ENCODE measurements at places on chromosomes 3 and 15.

DNA sequence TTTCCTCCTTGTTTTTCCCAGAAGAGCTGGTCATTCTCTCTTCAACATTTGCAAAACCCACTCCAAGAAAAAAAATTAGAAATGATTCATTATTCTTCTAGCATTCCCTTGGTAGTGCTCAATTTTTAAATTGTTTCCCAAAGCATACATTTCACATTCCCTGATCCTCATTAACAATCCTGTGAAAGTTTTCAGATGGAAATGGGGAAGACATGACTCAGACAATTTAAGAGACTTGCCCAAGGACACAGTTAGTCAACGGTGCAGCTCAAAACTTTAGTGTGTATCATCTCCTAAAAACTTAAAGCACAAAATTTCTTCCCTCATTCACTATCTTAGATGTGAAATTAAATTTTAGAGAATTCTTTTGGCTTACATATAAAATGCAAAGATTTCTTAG, 17.1 kb upstream of the ABI3BP start:
- no peak for DNase-seq

- DNase-seq: no peak
Observed at GRCh38 chr15:88057836-88058235, 198.7 kb downstream of the NTRK3 start.

- DNase-seq: no peak
Observed at GRCh38 chr3:191353022-191353777, 22.9 kb upstream of the UTS2B start.

GRCh38 chr15:80844011-80844732, 65.0 kb downstream of the CEMIP start:
- no peak for DNase-seq

DNA sequence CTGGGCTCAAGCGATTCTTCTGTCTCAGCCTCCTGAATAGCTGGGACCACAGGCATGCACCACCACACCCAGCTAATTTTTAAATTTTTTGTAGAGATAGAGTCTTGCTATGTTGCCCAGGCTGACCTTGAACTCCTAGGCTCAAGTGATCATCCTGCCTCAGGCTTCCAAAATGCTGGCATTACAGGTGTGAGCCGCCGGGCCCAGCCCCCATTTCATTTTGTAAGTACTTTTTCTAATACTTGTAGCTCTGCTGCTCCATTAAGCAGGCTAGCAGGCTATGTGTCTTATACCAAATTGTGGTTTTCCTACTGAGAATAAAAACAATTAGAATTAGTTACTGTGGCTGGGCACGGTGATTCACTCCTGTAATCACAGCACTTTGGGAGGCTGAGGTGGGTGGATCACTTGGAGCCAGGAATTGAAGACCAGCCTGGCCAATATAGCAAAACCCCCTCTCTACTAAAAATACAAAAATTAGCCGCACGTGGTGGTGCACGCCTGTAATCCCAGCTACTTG, 22.4 kb downstream of the NIPA1 start:
- DNase-seq: no peak

DNA sequence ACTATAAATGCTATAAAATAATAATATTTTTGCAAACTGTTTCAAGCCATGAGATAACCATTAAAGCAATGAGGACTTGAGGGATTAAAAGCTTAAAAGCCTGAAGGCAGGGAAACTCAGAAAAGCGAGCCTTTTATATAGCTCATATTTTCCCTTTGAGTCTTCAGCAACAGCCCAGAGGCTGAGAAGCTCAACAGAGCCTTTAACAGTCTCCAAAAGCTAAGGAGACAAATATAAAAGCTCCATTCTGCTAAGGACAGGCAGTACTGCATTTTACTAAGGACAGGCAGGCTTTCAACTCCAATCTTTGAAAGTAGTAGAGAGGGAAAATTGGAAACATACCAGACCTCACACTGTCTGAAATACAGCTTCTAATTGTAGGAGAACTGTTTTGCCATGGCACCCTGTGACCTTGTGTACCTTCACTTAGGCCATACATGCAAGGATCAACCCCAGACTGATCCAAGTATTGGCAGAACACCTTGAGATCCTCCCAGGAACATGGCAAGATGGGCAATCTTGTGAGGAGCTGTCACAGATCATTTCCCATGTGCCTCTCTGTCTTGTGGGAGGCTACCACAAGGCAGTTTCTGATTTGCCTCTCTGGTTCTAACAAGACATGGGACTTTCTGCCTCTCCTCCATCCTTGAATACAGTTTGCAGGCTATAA, 53.1 kb upstream of the ARNT2 start:
- no peak for DNase-seq

DNA sequence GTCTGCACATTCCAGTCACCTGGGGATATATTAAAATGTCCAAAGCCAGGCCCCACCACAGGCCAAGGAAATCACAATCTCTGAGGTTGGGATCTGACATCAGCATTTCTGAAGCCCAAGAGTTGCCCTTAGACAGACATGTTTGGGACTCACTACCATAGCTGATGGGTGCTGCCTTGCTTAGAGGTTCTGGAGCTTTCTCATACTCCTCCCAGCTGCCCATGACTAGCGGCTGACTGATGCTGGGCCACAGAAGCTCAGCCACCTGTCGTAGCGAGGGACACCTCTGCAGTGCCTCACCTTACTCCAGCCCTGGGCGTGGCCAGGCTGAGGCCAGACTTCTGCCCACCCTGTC, 58.8 kb upstream of the XCR1 start:
- no peak for DNase-seq

- no peak for DNase-seq
Observed at GRCh38 chr15:45801543-45801942, 166.7 kb downstream of the SQOR start.

GRCh38 chr15:65189102-65189740, 4.1 kb upstream of the CLPX start:
- DNase-seq: peak; percentile 81

DNA sequence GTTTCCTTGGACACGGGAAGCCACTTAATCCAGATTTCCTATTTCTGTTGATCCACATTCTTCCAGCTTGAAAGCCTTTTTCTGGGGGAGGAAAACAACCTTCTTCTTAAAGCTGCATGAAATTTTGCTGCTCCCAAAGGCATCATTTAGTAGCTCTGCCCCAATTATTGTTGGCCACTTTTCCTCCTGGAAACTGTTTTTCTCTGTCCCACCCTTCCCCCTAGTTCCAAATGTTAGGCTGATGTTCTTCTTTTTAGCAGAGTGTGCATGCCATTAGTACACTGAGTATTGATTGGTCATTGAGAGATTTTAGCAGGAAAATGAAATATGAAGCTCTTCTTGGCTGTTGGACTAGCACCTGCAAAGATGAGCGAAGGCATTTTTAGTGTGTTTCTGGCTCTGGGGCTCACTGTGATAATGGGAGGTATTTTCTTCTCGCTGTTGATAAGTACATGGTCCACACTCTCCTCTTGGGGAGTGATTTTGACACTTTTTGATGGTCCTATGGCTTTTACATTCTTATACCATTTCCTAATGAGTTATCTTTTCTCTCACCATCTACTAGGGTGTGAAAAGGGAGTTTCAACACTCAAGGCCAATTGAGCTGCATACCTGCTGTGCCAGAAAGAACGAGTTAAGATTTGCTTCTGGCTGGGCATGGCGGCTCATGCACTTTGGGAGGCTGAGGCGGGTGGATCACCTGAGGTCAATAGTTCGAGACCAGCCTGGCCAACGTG, 200.5 kb downstream of the PTPRG start:
- DNase-seq: no peak

- peak; percentile 61 for DNase-seq
Observed at GRCh38 chr15:85733416-85733815, 61.3 kb downstream of the KLHL25 start.

DNA sequence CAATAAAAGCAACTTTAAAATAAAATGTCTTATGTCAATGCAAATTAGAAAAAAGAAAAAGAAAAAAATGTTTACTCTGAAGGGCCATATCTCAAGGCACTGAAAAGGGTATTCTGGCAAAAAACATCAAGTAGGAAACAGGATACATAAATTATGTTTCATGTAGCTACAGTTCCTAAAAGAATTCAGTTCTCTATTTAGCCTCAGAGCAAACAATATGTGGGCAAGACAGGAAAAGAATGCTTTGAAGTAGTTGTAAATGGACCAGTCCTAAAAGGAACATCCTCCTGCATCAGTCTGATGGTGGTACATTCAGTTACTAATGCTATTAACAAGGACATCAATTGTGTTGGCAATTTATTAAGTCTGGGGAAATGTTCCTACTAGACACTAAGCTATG, 8.1 kb downstream of the COMMD2 start:
- no peak for DNase-seq

- DNase-seq: no peak
Observed at GRCh38 chr3:23911397-23911796, 5.4 kb downstream of the NKIRAS1 start.

DNA sequence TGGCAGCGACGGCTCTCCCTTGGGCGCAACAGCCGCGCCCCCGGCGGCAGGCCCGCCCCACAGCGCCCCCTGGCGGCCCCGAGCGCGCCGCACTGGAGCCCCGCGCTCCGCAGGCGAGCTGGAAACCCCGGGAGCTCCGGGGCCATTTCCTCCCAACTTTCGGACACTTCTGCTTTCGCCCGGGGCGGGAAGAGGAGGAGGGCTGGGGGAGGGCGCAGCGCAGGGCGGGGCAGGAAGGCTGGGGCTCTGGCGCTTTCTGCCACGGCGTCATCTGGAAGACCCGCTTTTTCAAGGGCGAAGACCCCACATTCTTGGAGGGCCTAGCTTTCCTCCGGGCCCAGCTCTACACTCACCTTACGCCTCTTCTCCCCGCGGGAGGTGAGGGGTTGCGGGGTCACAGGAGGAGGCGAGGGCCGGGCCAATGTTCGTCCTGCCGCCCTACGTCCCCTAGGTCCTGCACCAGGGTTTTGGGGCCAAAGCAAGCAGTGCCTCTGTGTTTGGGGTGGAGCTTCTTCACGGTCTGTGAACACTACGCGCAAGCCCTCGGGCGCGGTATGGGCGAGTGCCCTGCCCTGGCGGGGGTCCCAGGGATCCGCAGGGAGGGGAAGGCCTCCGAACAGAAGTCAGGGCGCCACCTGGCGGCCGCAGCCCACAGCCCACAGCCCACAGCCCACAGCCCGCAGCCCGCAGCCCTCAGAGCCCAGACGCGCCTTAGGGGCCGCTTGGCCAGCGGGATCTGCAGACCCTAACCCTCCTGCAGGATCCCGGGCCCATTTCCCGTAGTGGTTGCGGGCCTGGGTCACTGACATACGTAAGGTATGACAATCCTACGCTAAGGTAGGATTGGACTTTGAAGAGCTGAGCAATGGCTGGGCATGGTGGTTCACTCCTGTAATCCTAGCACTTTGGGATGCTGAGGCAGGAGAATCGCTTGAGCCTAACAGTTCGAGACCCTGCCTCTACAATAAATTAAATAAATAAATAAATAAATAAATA, 31.1 kb downstream of the FOXL2 start:
- peak; percentile 95 for DNase-seq

DNA sequence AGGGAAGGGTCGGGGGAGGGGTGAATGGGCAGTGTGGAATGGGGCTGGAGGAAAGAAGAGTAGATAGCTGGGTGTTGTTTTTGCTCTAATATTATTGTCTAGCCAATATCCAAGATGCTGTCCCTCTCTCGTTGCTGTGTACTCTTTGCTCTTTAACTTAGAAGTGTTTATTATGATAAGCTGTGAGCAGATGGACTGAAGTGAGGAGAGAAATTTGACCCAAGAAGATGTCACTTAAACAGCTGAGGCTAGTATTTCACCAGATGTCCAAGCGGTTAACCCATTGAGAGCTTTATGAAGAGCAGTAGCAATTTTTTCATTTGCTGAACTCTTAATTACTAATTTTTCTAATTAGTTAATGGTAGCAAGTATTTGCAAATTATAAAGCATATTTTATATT, 212.2 kb upstream of the TP63 start:
- peak; percentile 93 for DNase-seq

DNA sequence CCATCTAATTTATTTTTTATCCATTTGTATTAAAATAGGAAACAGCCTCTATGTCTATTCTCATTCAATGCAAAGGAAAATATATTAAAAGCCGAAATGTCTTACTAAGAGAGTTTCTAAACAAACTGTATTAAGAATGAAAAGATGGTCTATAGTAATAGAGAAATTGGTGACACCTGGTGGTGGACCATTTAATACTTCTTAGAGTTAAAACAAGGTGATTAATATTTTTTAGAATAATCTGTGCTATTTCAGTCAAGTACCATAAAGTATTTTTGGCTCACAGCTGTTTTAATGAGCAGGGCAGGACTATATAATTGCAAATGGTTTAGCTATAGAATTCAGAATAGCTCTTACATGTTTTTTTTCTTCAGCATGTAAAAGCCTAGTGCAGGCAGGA, 55.7 kb downstream of the SYNPR start:
- peak; percentile 13 for DNase-seq

GRCh38 chr3:126857928-126858327, 125.0 kb upstream of the PLXNA1 start:
- no peak for DNase-seq

DNA sequence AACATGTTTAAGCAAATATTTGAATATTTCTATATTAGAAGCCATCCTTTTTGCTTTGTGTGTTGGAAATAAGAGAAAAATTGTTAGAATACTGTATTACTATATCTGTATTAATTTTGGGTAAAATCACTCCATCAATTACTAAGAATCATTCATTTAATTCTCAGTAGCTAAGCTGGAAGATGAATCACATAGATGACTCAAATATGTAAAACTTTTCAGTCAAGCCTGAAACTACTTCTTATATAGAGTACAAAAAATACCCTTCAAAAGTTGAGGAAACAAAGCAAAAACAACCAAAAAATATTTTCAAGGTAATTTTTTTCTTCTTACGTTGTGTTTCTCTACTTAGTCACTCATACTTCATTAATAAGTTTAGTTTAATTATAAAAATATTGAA, 205.7 kb upstream of the ROBO1 start:
- no peak for DNase-seq

DNA sequence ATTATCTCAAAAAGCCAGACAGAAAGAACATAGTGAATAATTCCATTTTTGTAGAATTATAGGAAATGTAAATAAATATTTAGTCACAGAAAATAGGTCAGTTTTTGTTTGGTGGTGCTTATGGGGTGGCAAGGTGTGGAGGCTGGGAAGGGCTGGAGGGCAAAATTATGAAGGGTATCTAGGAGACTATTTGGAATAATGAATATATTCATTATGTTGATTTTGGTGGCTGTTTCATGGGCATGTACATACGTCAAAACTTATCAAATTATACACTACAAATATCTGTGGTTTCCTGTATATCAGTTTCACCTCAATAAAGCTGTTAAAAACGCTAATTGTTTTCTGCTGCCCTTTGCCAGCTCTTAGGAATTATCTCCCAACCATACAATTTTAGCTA, 298.7 kb upstream of the GOLIM4 start:
- DNase-seq: no peak

DNA sequence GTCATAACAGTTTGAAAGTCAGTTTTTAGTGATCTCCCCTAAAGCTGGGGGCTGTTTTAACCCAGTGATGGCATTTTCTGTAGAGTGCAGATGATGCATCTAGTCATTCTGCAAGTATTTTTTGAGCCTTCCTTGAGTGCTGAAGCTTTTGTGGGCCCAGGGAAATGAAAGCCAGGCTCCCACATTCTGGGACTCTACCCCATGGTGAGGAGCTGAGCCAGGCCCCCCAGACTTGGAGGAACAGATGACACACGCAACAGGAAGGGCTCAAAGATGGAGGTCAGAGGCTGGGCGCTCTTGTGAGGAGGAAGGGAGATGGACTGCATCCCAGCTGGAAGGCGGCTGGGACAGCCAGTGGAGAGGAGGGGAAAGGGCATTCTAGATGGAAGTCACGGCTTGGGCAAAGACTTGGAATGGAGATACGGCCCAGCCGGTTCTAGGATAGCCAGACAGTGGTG, 40.8 kb downstream of the MRAS start:
- no peak for DNase-seq

Measured in lung (tissue), 17 donors.